Daoy (cell line): ENCODE measurements at places on chromosomes 5 and 9. TPM values are rescaled to one million over a fixed set of nuclear protein-coding genes. Genes with fewer than 3 reads are reported as not detected.

DNA sequence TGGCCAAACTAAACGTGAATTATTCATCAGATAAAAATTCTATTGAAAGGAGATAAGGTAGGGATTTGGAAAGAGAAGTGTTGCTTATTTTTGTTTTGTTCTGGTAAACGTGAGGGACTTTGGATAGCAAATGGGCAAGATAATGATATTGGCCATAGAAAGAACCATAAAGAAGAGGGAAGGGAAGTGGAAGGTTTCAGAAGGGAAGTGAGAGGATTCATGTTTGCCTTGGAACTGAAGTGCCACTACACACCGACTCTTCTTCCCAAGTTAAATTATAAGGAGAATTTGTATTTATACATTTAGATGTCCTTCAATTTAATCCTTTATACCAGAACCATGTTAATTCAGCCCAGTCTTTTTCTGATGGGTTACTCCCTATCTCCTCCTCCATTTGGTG is 42.1 kb upstream of the TAF11L2 start:
- no peak for DNase-seq

- no peak for DNase-seq
These were observed 252.5 kb downstream of the TLE4 start for GRCh38 chr9:79824265-79824664.

GRCh38 chr5:159032656-159033350 is 66.9 kb downstream of the EBF1 start:
- no peak for DNase-seq

Gene CFAP77
- not detected in 2 replicates for total RNA-seq
